NK-92 treated with Interleukin-12 subunit alpha and Interleukin-12 subunit beta, amount 100 ng/mL, for 24 hours (cell line): ENCODE measurements at places on chromosomes 13 and 19.

DNA sequence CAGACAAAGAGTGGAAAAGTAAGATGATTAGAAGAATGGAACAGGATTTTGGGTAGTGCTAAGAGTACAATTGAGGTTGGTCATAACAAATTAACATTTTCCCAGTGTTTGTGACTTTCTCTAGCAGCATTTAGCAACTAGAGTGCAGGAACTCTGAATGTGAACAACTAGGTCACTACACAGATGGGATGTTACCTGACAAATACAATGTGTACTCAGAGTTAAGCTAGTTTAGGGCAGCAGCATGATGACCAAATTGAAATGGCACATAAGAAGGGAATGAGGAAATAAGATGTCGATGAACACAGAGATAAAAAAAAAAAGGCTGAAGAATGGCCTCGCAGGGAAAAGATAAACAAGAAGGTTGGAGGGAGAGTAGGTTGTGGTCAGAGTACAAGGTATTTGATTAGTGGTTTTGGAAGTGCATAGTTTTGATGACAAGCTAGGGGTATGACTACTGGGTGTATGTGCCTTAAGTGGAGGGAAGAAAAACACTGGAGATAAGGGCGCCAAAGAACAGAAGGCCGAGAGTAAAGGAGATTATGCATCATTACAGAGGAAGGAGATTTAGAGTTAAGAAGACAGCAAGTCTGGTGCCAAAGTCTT lies 381.1 kb downstream of the FGF14 start:
- no peak for DNase-seq

DNA sequence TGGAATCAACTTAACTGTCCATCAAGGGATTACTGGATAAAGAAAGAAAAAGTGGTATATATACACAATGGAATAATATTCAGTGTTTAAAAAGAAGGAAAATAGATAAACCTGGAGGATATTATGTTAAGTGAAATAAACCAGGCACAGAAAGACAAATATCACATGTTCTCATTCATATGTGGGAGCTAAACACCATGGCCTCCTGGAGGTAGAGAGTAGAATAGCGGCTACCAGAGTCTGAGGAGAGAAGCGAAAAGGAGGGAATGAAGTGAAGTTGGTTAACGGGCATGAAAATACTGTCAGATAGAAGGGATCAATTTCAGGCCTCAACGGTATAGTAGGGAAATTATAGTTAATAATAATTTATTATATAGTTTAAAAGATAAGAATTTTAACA lies 147.5 kb upstream of the OBI1 start:
- DNase-seq, result no peak

GRCh38 chr13:50519866-50520265 lies 323.6 kb downstream of the DLEU7 start:
- DNase-seq, result no peak

GRCh38 chr19:13275016-13275722 lies 125.0 kb downstream of the IER2 start:
- DNase-seq, result no peak

DNA sequence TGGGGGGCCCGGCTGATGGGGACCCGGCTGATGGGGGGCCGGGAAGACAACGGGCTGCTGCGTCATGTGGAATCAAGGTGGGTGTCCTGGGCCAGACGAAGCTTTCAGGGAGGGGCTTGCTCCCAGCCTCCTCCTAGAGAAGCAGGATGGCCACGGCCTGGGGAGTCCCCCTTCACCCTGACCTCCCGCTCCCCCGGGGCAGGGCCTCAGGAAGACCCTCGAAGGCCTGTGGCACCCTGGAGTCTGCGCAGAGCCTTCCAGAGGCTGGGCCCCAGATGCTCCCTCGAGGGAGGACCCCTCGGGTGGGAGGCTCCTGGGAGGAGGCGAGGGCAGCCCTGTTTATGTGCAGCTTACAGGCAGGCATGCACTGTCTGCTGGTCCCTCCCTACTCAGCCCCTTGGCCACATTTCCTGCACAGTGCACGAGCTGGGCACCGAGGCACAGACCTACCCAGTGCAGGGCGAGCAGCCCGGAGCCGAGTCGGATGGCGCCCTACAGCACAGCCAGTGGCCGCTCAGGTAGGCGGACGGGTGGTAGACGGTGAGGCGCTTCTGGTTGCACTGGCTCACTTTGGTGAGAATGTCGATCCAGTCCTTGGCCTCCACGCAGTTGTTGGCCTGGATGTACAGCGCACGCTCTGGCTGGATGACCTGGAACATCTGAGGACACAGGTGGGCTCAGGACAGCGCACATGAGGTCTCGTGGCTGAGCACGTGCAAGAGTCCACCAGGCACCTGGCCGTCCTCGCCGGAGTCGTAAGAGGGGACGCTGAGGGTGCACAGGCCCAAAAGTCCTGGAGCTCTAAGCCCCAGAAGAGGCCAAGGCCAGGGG lies 22.4 kb upstream of the C13orf46 start:
- DNase-seq, result no peak

DNA sequence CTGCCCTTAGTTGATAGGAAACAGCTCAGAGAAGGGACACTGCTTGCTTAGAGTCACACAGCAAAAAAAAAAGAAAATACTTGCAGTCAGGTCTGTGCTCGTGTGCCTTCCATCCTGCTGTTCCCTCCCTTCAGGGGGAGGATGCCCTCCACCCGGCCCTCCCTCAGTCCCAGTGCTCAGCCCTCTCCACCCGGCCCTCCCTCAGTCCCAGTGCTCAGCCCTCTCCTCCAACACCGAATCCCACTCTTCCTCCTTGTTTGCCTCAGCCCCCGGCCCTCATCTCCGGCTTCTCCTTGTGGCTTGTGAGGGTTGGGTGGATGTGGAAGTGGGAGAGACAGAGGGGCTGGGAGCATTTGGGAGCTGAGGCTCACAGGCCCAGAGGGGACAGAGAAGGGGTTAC lies 5.8 kb downstream of the TFPT start:
- DNase-seq, result no peak

DNA sequence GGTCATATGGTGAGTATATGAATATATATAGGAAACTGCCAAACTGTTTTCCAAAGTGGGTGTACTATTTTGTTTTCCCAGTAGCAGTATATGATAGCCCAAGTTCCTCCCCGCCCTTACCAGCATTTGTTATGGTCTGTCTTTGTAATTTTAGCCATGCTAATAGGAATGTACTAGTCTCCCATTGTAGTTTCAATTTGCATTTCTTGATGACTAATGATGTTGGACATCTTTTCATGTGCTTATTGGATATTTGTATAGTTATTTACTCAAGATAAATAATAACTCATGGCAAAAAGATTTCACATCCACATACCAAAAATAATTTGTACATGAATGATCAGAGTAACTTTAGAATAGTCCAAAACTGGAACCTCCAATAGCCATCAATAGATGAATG lies 75.3 kb upstream of the SERP2 start:
- no peak for DNase-seq

DNA sequence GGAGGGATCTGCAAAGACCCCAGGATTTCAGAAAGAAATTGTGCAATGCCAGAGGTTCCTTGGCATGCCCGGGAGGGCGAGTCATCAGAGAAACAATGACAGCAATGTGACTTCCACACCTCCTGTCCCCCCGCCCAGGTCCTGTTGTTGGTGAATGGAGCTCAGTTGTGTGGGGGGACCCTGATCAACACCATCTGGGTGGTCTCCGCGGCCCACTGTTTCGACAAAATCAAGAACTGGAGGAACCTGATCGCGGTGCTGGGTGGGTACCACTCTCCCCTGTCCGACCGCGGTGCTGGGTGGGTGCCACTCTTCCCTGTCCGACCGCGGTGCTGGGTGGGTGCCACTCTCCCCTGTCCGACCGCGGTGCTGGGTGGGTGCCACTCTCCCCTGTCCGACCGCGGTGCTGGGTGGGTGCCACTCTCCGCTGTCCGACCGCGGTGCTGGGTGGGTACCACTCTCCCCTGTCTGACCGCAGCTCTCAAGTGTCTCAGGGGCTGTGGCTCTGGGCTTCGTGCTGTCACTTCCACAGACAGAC lies 5.2 kb upstream of the F10 start:
- no peak for DNase-seq
